ENCODE measurements at places on chromosomes 3 and 15.
A peak's percentile ranks its signal among the peaks of the same experiment; 100 is the strongest.

DNA sequence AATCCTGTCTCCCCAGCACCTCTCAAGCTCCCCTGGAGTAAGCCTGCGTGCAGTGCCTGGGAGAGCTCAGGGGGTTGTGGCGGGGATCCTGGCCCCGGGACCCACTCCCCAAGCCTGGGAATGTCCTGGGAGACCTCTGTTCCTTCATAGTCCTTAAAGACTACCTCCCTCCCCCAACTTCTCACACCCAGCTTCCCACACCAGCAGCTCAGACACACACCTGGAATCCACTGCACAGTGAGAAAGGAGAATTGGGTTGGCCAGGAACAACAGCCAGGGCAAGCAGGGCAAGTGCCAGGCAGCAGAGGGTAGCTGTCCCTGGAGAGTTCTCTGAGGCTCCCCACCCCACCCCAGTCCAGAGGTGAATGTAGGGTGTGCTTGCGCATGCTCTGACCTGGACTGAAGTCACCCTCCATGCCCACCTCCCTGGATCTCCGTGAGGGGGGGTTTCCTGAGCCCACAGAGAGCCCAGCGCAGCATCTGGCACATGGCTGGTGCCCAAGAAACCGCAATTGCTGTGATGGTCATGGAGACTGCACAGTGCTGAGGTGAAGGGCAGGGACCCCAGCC lies 22.2 kb downstream of the PSTPIP1 start:
- DNase-seq: no peak

- DNase-seq: no peak
Observed at GRCh38 chr3:67654844-67655177, 399 bp upstream of the SUCLG2 start.

DNA sequence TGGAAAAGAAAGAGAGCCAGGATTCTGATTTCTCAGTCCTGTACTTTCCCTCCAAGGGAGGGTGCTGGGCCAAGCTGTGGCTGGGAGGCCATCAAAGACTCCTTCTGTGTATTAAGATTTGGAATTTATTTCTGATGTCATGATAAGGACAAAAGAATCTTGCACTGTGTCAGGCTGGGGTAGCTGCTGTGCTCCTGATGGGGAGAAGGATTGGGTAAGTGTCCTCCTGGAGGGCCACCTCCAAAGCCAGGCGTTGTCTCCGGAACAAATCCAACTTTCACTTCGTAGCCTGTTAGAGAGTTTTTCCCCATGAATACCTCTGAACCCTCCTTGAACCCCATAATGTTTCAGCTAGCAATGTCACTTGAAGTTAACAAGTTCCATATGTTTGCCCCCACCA lies 29.9 kb downstream of the CLDN11 start:
- no peak for DNase-seq

DNA sequence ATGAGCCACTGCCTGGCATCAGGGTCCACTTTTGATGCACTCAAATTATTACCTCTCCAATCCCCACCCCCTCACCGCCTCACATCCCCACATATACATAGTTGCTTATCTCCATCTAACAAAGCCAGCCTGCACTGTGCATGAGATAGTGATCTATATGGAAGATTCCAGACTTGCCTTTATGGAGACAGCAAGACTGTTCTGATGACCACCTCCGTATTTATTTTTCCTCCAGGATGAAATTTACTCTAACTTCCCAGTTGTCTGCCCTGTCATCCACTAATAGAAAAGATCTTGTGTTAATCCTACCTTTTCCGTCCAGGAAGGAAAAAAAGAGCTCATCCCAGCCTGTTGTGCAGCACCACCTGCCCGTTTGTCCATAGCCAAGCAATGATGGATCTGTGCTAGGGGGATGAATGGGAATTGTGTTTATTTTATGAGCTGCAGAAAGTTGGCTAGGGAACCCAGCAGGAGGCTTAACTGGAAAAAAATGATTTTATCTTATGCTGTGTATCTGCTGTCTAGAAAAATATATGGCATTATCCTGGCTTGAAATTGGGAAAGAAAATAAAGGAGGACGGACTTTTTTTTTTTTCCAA lies 114.5 kb downstream of the CD47 start:
- no peak for DNase-seq

DNA sequence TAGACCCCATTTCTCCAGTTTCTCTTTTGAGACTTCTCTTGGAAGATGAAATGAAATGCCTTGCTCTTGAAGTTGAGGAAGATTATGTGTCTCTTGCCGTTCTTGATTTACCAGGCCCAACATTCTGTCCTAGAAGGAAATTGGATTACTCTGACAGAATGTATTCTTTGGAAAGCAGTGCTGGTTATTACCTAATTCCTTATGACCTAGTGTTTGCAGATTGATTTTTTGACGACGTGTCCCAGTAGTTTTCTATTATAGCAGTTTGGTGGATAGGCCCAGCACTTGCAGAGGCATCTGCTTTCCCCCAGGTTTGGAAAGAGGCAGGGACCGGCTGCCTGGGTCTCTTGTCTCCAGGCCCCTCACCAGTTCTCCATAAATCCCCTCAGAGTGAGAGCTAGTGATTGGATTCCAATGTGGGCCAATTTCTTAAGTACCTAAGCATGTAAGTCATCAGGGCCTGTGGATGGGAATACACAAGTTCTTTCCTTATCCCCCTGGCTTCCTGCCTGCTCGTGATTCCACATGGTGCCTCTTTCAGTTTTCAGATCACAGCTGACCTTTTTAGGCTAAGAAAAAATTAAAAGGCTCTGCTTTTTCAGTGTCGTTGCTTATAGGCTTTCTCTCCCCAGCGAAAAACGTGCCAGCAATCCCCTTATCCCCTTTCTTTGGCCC lies 50.2 kb downstream of the EPHB3 start:
- DNase-seq: no peak

DNA sequence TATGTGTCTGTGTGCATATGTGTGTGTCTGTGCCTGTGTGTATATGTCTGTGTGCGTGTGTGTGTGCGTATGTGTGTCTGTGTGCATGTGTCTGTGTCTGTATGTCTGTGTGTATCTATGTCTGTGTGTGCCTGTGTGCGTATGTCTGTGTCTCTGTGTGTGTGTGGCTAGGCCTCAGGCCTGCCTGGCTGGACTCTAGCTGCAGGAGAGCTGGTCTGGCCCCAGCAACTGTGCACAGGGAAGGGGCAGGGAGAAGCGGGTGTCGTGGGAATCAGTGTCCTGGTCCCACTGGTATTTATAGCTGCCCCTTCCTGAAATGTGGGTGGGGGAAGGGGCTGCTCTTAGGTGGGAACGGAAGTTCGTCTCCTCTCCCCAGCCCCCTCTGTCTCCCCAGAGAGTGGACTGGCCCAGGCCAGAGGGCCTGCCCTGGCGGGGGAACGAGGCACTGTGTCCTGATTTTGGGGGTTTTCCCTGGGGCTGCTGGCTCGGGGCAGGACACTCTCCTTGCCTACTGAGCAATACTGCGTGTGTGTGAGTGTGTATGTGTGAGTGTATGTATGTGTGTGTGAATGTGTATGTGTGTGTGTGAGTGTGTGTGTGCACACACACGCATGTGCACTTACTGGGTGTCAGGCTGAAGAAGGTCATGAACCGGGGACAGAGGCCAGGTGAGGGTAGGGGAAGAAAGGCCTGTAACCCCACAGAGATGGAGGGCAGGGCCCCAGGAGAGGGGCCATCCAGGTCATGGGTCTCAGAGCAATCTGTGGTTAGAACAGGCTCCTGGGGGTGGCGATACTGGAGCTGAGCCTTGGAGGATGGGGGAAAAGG lies 6.6 kb downstream of the CSPG4 start:
- no peak for DNase-seq

DNA sequence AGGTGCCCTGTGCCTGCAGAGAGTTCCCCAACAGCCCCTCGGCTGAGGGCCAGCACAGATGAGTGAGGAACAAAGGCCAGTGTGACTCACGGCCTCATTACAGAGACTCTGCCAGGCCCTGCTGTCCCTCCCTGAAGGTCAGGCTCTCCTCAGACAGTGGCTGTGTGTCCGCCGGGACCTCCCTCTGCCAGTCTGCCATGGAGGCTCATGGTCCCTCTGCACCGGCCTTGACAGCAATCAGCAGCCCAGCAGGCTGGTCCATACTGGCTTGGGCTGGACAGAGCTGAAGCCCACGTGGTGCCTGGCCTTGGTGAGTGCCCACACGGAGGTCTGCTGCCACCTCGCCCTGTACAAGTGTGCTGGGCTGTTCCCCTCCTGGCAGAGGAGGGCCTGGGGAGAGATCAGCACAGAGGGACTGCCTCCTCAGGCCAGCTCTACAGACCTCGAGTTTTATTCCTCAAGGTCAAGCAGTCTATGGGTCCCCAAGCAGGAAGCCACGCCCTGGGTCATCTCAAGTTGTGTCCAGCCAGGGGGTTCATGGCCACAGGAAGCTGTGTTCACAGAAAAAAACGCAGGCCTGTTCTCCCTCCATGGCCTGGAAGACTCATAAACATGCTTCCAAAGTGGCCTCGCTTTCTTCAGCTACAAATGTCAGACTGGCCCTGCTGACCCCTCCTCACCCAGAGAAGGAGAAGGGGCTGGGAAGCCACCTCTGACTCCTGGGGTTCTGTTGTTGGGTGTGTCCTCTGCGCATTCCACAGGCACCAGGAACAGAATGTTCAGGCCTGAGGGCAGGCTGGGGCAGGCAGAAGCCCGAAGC lies 27.0 kb downstream of the SLC41A3 start:
- no peak for DNase-seq

GRCh38 chr3:85758442-85758841 lies 799.7 kb downstream of the CADM2 start:
- no peak for DNase-seq

GRCh38 chr3:52600258-52600657 lies 63.9 kb downstream of the UQCC5 start:
- DNase-seq: no peak

GRCh38 chr3:71784914-71785531 lies at the start of gene PROK2:
PROK2 (minus strand) TSS chr3:71785148; CDS start chr3:71785052, 96 bp downstream.
- DNase-seq: no peak

- no peak for DNase-seq
Observed at GRCh38 chr15:74274470-74275038, 38.4 kb downstream of the CCDC33 start.

- DNase-seq: no peak
Observed at GRCh38 chr3:123568875-123569274, 16.0 kb downstream of the HACD2 start.

GRCh38 chr3:107206141-107206540 lies 171.1 kb upstream of the CCDC54 start:
- no peak for DNase-seq

- no peak for DNase-seq
Observed at GRCh38 chr15:69897471-69898237, 200.1 kb downstream of the TLE3 start.

- DNase-seq: no peak
Observed at GRCh38 chr3:134544316-134544715, 58.5 kb downstream of the CEP63 start.

DNA sequence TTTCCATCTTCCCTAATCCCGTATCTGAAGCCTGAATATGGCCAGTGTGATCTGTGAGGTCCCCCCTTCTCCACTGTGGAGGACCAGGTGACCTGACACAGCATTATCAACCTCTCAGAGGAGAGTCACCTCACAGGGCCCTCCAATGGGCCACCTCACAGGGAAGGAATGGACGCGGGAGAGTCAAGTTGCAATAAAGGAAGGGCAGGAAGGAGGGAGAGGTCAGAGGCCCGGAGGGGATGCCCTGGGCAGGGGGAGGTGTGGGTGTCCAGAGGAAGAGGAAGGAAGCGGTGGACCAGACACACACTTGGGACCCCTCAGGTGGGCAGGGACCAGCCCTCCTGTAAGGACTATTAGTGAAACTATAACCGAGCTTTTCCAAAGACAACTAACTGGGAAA lies 14.6 kb upstream of the LRRC15 start:
- DNase-seq: no peak

GRCh38 chr3:66014651-66015050 lies 24.1 kb downstream of the MAGI1 start:
- no peak for DNase-seq

DNA sequence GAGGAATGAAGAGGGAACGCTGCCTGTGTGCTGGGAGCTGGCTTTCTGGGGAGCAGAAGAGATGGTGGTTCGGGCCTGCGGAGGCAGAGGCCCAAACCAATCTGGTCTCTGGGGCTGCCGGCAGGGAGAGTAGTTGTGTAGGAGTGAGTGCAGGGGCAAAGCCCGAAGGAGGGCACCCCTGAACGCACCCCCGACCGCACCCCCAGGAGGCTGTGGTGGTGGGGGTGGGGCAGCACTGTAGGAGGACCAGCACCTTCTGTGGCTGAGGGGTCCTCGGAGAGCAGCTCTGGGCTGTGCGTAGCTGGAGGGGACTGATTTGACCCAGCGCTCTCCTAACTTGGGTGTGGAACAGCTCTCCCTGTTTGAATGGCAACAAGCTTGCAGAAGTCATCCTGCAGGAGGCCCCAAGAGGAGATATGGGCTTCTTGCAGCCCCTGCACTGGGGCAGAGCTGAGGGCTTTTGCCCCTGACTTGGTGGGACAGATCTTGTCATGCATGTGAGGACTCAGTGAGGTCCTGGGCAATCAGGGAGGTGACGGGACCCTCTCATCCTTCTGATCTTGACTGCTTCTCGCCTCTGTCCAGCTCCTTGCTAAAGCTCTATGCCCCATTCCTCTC lies 26.1 kb downstream of the C15orf39 start:
- DNase-seq: no peak

DNA sequence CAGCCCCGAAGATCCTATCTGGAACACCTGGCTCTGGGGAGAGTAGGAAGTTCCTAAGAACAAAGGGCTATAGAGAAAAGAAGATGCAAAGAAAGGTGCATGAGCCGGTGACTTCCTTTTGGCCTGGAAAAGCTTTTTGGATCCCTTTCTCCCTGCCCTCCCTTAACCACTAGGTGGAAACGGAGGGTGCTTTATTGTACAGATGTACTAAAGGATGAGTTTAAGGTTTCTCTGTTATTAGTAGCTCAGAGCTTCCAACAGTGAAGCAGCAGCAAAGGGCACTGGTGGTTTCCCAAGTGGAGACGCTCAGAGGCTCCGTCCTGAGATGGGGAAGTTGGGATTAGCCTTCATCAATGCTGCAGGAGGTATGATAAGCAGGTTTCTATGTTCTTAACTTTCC lies 5.9 kb upstream of the ADGRG7 start:
- peak; percentile 21 for DNase-seq

DNA sequence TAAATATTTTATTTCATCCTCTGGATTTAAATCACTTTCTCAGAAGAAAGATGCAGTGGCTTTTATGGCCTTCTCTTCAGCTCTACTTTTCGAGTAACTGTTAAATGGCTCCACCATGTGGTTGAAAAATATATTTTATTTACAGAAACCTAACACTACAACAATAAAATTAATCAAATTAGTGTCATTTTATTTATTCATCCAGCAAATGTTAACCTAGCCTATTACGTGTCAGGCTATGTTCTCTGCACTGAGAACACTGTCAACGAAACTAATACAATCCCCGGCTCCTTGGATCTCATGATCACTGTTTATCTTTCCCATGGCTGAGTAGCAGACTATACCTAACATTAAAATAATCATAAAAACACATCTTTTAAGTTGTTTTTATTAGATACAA lies 148.0 kb upstream of the OSTN start:
- DNase-seq: peak; percentile 51
